ENCODE measurements at places on chromosomes 11 and 22.
A peak's percentile ranks its signal among the peaks of the same experiment; 100 is the strongest.

DNA sequence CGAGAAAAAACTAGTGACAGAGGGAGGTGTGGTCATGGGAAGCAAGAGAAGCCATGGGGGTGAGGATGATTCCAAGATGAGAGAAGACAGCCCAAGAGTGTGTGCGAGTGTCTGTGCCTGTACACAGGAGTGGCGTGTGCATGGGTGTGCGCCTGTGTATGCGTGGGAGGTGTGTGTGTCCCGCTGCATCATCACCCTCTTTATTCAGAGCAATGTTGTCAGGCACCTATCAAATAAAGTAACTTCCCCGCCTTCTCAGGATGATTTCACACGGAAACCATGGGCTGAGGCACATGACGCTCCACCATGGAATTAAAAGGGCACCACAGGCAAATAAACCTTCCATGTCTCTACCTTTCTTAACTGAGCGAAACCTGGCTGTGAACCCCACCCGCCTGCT lies 24.6 kb downstream of the MS4A10 start:
- DNase-seq = no peak
- H3K27ac ChIP-seq = no peak overlapping the region
- no peak overlapping the region for H3K4me3 ChIP-seq
- H3K36me3 ChIP-seq = no peaks in the 10 kb centered on the region
- peaks cover 2% of the 10 kb centered on the region for H3K27me3 ChIP-seq

- H3K36me3 ChIP-seq = no peaks in the 10 kb centered on the region
- no peak overlapping the region for H3K4me3 ChIP-seq
- H3K27ac ChIP-seq = no peak overlapping the region
- peaks cover 27% of the 10 kb centered on the region for H3K4me1 ChIP-seq
- no peaks in the 10 kb centered on the region for H3K27me3 ChIP-seq
These were observed 219.7 kb downstream of the BARX2 start for GRCh38 chr11:129595038-129595962.

DNA sequence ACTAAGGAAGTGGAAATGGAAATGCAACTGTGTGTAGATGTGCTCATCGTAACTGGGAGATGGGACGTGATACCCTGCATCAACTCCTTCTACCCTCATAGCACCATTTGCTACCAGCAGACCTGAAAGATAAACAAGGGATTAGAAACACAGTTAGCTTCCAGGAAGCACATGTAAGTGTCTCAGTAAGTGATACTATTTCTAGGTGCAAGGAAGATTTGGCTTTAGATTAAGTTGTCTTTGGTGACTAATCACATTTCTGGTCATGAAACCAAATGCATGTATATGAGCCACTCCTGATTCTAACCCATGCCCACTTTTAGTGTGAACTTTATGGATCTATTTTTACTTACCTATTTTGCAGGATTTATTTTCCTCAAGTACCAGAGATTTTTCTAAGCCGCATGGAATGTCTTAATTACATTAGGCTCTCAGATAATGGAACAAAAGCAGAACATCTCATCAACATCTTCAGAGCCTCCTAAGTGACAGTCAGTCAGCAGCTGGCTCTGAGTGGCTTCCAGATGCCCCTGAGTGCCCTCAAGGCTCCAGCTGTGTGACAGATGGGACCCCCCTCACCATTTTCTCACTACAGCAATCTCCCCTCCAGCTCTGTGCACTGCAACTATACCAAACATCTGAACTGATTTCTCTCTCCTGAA lies 21.2 kb downstream of the SLC5A12 start:
- no peak overlapping the region for H3K4me3 ChIP-seq
- no peak for DNase-seq
- no peaks in the 10 kb centered on the region for H3K36me3 ChIP-seq
- no peak overlapping the region for H3K27ac ChIP-seq
- no peaks in the 10 kb centered on the region for H3K4me1 ChIP-seq

- no peak overlapping the region for H3K27ac ChIP-seq
- no peak overlapping the region for H3K4me3 ChIP-seq
- no peak for DNase-seq
- H3K27me3 ChIP-seq = no peaks in the 10 kb centered on the region
- H3K4me1 ChIP-seq = no peaks in the 10 kb centered on the region
- H3K36me3 ChIP-seq = no peaks in the 10 kb centered on the region
These were observed 197.6 kb upstream of the BLID start for GRCh38 chr11:122313581-122313980.

- peaks cover 4% of the 10 kb centered on the region for H3K4me1 ChIP-seq
- H3K27me3 ChIP-seq = no peaks in the 10 kb centered on the region
These were observed 47.1 kb upstream of the CTSC start for GRCh38 chr11:88384669-88385005.

- peak; percentile 36 for DNase-seq
- H3K27me3 ChIP-seq = peaks cover 6% of the 10 kb centered on the region
- H3K4me1 ChIP-seq = no peaks in the 10 kb centered on the region
These were observed 1394.0 kb downstream of the BRD1 start for GRCh38 chr22:48433647-48434046.

DNA sequence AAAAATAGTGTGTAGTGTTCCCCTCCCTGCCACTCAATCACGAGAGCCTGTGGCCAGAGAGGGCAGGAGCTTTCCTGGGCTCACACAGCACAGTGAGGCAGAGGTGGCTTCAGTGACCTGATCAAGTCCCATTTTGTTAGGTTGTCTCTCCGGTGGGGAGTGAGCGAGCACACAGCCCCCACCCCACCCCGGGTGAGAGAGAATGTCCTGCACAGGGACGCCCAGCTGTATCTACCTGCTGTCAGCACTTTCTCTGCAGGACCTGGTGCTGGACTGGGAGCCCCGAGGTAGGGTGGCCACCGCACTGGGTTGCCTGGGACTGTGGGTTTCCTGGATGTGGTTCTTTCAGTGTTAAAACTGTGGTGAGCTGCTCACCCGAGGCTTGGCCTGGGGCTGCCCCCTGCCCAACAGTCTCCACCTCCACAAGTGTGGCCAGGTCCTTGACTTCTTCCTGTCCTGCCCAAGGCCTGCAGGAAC lies 6.1 kb downstream of the CAPN5 start:
- peak overlapping the region; percentile 86 for H3K27ac ChIP-seq
- DNase-seq = no peak
- no peak overlapping the region for H3K4me3 ChIP-seq
- no peaks in the 10 kb centered on the region for H3K27me3 ChIP-seq
- H3K4me1 ChIP-seq = peaks cover 36% of the 10 kb centered on the region

DNA sequence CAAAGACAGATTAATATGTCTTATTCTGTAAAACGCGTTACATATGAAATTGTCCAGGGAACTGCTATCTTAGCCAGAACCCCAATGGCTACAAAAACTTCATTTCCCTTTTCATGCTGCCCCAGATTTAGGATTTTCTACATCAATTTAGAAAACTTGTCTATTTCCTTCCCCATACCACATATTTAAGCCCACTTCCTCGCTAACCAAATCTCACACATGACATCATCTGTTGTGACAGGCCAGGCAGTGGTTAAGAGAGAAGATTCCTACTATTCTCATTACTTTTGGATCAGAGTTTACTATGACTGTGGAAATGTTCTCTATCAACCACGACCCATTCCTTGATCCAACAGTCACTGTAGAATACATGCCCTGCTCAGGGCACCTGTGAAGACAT lies 15.9 kb downstream of the CCDC82 start:
- H3K4me1 ChIP-seq = no peaks in the 10 kb centered on the region
- no peak for DNase-seq
- H3K4me3 ChIP-seq = no peak overlapping the region
- H3K27ac ChIP-seq = no peak overlapping the region
- peaks cover 22% of the 10 kb centered on the region for H3K36me3 ChIP-seq

GRCh38 chr11:119800171-119800570 lies 71.2 kb upstream of the NECTIN1 start:
- H3K27me3 ChIP-seq = peaks cover 5% of the 10 kb centered on the region
- H3K4me1 ChIP-seq = peaks cover 5% of the 10 kb centered on the region
- H3K27ac ChIP-seq = no peak overlapping the region
- no peaks in the 10 kb centered on the region for H3K36me3 ChIP-seq
- H3K4me3 ChIP-seq = no peak overlapping the region
- no peak for DNase-seq

DNA sequence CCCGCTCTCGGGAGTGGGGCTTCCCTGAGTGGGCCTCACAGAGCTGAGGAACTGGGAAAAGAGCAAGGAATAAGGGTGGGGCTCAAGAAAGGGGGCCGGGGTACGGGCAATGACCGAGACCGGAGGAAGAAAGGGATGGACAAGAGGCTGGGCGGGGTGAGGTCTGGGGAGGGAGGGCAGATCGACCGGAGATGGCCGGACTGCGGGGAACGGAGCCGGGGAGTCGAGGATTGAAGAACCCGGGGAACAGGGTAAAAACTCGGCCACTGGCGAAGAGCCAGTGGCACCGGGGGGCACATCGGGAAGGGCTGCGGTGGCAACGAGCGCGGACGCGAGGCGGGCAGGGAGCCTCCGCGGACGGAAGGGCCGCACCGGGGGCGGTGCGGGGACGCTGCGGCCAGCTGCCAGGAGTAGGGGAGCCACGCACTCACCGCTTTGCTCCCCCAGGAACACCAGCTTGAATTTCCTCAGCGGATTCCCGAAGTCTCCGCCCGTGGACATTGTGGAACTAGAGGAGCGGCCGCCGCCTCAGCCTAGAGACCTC lies 667 bp downstream of the RAB6A start:
- no peaks in the 10 kb centered on the region for H3K27me3 ChIP-seq
- peaks cover 37% of the 10 kb centered on the region for H3K4me1 ChIP-seq
- H3K27ac ChIP-seq = peak overlapping the region; percentile 95
- H3K4me3 ChIP-seq = peak overlapping the region; percentile 91
- no peaks in the 10 kb centered on the region for H3K36me3 ChIP-seq

GRCh38 chr22:22021162-22021750 lies 38.7 kb upstream of the TOP3B start:
- no peaks in the 10 kb centered on the region for H3K36me3 ChIP-seq
- no peaks in the 10 kb centered on the region for H3K27me3 ChIP-seq
- DNase-seq = no peak
- H3K27ac ChIP-seq = no peak overlapping the region
- no peak overlapping the region for H3K4me3 ChIP-seq

GRCh38 chr11:73072935-73073481 lies 69.1 kb downstream of the FCHSD2 start:
- H3K27ac ChIP-seq = peak overlapping the region; percentile 0
- peaks cover 16% of the 10 kb centered on the region for H3K4me1 ChIP-seq
- no peak for DNase-seq
- peak overlapping the region; percentile 5 for H3K4me3 ChIP-seq
- no peaks in the 10 kb centered on the region for H3K36me3 ChIP-seq
- no peaks in the 10 kb centered on the region for H3K27me3 ChIP-seq

DNA sequence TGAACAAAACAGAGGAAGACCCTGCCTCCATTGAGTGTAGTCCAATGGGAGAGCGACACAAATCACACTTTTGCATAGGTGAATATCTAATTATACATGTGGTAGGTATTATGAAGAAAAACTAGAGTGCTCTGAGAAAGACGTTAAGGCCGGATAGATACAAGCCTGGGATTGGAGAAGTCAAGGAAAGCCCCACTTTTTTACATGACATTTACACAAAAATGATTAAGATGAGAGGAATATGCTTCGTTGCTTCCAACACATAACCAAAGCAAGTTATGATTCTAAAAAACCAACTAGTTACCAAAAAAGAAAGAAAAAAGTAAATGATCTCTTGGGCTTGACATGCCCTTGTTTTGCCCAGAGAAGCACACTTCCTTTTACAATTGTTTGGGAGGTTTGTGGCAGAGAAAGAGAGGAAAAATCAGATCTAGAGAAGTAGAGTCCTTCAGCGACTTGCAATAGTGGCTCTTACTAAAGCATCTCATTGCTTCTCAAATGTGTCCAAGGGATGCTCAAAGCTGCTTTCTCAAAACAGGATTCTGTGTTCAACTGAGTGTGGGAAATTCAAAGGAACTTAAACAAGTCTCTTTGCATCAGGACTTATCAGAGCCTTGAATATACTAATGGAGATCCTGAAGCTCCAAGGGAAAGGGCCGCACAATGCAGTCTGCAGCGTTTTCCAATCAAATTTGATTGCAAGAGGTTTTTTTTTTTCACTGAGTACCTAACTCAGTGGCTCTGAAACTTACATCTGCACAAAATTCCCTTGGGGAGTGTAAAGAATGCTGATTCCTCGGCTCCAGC lies 38.8 kb downstream of the FLI1 start:
- no peak for DNase-seq
- H3K4me1 ChIP-seq = peaks cover 37% of the 10 kb centered on the region
- H3K36me3 ChIP-seq = no peaks in the 10 kb centered on the region
